8988T (cell line): ENCODE measurements at places on chromosomes 4 and X.

DNA sequence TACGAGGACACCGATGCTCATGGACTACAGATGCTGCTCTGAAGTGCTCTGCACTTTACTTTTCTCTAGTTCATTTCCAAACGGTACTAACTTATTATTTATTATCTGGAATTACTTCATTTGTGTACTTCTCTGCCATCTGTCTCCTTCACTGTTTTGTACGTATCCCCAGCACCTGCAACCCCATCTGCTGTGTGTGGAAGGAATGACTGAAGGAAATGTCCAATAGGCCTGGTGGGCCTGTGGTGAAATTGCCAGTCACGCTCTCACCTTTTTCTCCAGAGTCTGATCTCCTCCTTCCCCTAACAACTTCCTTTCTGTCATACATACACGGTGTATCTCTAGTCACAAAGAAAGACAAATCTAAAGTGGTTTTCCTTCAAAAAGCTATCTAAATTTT, 12.9 kb downstream of the TMEM154 start:
- no peak for DNase-seq

DNA sequence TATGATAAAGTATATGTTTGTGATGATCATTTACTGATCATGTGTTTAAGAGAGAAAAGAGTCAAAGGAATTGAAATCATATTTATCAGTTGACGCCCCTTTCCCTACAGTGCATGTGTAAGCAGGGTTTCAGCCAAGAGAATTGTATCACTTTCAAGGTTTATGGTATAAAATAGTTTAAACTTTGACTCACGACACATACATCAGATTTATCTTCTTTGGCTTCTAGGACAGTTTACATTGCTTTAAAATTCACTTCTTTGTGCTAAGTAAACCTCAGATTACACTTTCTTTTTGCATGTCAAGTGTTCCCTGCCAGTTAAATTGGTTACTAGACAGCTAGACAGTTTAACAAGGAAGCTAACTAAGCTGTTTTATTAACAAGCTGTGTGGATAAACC, 86.3 kb upstream of the MYOZ2 start:
- no peak for DNase-seq

DNA sequence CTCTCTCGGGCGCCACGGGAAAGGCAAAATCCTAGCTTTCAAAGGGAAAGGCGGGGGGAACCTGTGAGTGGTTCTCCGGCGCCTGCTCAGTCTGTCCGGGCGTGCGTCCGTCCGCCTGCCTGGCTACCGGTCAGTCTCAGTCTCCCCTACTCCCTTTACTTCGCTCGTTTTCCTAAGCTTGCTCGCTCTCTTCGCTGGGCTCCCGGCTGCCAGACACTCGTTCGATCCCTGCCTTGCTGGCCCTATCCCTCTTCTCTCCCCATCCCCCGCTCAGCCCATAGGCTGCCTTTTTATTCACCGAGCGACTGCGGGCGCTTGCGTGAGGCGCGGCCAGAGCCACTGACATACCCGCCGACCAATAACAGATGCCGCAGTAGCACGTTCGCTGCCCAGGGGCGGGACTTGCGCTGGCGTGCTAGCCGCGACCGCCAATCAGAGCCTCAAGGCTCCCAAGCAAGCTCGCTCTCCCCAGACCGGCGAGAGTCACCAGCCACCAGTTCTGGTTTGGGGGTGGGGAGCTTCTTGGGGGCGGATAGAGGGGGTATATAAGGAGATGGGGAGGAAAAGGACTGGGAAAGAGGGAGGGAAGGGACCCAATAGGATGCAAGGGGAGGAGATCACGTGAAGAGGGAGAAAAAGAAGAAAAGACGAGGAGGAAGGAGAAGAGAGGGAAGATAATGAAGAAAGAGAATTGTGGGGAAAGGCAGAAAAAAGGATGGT, 30.0 kb downstream of the ARHGEF9 start:
- peak; percentile 27 for DNase-seq

DNA sequence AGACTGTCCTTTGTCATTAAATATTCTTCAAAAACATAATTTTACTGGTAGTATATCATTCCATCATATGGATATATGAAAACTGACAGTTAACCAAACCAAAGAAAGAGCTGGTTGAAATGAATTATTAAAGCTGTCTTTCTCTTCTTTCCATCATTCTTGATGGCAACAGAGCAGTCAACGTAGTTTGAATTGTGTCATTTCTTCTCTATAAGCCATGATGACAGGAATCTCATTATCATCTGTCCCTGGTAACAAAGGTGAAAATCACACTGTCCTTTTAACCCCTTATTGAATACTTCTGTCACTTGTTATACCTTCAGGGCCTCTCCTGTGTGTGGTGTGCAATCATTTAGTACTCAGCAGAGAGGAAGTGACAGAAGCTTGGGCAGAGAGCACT, 197.0 kb upstream of the SLITRK2 start:
- DNase-seq, result no peak
